ENCODE measurements at places on chromosomes 7 and 10.

DNA sequence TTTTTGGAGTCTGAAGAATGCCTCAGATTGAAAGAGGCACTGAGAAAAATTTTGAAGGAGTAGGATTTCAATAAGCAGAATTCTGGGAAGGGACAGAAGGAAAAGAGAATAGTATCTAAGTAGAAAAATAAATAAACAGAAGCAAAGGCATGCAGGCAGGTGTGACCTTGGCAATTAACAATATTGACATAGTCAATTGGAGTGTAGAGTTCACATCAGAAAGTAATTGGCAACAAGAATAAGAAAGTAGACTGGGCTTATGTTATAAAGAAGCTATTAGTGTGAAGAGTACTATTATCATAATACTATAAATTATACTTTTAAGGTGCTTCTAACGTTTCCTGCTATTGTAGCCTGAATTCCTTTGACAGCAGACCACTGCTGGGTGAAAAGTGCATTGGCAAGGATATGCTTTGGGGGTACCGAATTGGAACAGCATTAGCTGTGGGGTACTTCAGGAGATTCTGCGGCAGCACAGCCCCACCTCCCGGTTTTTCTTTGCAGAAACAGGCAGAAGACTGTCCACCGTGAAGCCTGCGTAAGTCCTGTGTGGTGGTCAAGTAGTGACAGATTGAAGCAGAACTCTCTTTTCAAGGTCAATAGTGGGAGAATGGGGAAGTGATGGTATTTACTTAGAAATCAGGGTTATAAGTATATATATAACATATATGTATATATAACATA lies 357.0 kb downstream of the THSD7A start:
- DNase-seq: no peak

DNA sequence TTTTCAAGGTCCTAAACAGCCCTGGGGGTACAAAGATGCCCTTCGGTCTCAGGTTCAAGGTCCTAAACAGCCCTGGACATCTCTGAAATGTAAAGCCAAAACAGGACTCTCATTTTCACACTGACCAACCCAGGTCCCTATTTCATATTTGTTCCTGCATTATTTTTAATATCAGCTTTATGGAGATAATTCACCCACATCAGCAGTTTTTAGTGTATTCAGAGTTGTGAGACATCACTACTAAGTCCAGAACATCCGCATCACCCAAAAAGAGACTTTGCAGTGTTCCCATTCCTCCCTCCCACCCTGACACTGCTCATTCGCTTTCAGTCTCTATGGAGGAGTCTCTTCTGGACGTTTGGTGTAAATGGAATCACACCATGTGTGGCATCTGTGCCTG lies 420.2 kb downstream of the PTPRN2 start:
- no peak for DNase-seq

- no peak for DNase-seq
Observed at GRCh38 chr7:22174574-22174953, 182.4 kb downstream of the RAPGEF5 start.

DNA sequence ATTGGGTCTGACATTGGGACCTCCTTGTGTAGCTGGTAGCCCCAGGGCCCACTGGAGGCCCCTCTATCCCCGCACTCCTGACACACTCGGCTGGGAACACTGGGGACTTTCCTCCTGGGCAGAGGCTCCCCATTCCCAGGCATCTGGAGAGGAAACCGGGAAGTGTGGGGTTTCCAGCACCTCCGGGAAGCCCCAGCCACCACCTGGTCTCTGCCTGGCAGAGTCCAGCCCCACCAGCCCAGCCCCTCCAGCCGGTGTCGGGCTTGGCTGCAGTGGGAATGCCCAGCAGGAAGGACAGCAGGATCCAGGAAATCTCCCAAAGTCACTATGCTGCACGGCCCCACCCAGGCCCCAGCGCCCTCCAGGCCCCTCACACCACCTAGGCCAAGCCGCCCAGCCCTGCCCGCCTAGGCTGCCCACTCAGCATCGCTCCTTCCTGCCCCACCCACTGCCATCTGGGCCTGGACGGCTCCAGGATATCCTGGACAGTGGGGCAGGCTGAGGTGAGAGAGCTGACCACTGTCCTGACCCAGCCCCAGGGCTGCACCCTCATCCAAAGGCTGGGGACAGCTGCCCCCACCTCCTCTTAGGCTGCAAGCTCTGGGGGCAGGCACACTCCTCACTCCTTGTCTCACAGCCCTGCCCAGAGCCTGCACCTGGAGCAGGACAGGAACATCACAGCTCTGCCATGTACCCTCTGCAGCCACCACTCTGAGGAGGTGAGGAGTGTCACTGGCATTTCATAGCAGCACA lies 11.8 kb downstream of the RASGEF1A start:
- DNase-seq: no peak

DNA sequence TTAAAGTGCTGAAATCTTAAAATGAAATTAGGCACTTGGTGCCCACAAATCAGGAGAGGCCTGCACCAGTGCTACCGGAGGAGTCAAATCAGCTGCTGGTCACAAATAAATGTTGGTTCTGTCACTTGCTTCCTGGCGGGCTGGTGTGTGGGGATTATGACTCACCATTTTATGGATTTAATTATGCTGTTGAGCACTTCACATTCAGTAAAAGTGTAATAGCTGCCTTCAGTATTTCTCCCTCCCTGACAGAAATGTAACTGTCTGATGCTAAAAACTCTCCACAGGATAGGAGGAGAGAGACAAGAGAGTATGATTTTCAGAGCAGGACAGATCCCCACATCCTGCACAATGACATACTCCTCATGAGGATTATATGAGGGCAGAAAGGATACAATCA lies 186.0 kb downstream of the JAZF1 start:
- no peak for DNase-seq

DNA sequence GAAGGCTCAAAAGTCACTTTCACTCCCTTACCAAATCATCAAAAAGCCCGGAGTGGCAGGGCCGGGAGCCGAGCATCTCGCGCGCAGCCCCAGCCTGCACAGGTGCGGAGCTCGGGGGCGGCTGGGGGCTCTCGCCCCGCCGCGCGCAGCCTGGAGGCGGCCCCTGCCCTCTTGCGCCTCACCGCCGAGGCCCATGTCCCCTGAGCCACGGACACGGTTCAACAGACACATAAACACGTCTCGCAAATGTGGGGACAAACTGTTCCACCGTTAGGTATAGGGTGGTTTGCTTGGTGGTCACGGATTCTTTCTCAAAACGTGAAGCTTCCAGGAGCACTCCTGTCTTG lies 700 bp downstream of the GSAP start:
- no peak for DNase-seq

DNA sequence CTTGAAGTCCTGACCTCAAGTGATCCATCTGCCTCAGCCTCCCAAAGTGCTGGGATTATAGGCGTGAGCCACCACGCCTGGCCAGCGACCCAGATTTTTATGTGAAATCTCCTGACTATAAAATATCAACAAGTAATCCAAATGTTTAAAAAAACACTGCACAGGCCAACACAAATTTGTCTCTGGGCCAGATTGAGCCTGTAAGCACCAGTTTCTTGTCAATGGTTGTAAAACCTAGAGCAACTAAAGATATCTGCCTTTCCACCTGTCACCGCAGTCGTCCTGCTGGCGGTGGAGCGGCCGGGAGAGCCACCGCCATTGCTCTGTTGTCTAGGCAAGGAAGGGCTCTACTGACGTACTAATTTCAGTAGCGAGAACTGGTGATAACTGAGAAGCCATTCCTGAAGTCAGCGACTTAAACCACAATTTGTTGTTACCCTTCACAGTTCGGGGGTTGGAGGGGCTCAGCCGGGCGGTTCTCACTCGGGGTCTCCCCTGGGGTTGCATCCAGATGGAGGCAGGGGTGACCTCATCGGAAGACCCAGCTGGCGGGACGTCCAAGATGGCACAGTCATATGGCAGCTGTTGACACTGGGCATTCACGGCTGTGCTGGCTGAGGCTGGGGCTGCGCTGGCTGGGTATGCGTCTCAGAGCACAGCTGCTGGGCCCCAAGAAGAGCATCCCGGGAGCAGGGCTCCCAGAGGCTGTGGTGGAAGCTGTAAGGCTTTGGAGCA lies 55.2 kb upstream of the PDGFA start:
- DNase-seq: no peak

GRCh38 chr10:52279546-52279945 lies 34.5 kb upstream of the DKK1 start:
- DNase-seq: no peak

DNA sequence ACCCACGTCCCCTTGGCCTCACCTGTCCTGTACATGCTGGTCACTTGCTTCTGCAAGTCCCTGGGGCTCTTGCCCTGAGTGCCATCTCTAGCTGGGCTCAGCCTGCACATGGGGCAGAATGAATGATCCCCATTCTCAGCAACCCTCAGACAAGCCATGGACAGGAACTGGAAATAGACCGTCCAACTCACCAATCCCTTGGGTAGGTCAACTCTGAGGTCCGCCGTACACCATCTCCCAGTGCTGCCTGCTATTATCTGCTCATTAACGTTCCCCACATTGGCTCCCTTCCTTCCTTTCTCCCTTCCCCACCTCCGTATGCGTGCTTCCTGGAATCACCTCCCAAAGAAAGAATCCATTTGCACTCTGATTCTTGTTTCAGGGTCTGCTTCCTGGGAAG lies 335.0 kb downstream of the SFMBT2 start:
- no peak for DNase-seq

DNA sequence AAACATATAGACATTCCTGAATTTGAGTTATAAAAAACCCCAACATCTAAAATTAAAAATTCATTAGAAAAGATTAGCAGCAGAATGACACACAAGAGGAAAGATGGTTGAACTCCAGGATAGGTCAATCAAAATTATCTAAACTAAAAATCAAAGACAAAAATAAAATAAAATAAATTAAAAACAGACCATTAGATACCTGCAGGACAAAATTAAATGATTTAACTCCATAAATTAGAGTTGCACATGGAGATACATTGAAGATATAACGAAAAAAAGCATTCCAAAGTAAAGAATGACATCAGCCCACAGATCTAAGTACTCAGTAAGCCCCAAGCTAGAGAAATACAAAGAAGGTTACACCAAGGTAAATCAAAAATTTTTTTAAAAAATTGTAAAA lies 226.1 kb upstream of the SORCS1 start:
- DNase-seq: no peak

GRCh38 chr7:142140401-142140959 lies 29.0 kb downstream of the MGAM2 start:
- no peak for DNase-seq

GRCh38 chr10:5094265-5095205 lies at the start of gene AKR1C3:
Gene AKR1C3 (plus strand): TSS chr10:5094414. CDS start chr10:5094445, 31 bp downstream.
- DNase-seq: peak; percentile 19

GRCh38 chr10:46094931-46095750 lies 49.1 kb upstream of the MSMB start:
- DNase-seq: no peak

GRCh38 chr7:42460148-42460547 lies 223.1 kb upstream of the GLI3 start:
- no peak for DNase-seq

DNA sequence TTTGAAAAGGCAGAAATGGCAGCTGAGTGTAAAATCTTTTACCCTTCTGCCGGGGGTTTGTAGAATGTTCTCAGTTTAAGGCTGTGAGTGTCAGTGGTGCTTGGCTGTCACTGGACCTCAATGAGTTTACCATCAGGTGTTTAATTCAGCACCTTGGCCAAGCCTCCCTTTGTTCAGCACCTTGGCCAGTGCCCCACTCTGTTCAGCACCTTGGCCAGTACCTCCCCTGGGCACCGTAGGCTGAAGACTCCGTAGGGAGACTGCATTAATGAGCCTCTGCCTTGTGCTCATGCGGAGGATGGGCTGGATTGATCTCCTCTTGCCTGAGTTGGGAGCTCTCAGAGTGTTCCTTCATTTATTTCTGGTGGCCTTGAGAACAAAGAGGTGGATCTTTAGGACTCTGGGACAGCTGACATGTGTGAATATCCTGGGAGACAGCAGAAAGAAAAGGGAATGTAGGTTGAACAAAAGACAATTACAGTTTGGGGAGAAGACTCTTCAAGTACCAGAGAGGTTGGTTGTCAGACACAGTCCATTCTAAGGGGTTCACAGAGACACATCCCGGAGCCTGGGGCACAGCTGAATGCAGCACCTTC lies 1.6 kb downstream of the FAM24A start:
- DNase-seq: peak; percentile 37

DNA sequence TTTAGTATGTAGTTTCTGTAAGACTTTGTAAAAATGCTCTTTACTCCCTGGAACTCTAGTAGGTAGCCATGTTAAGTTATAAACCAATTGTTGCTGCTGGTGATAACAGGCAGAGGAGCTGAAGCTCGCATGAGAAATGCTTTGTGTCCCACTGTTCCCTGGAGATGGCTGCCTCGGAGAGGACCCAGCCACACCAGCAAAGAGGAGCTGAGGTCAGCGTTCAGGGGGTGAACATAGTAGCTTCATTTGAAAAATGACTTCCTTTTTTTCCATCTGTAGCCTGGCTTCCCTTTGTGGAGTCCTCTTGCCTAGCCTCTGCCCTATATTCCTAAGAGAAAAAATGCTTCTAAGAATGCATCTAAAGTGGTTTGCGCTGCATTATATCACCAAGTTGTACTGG lies 20.3 kb downstream of the CELF2 start:
- no peak for DNase-seq

DNA sequence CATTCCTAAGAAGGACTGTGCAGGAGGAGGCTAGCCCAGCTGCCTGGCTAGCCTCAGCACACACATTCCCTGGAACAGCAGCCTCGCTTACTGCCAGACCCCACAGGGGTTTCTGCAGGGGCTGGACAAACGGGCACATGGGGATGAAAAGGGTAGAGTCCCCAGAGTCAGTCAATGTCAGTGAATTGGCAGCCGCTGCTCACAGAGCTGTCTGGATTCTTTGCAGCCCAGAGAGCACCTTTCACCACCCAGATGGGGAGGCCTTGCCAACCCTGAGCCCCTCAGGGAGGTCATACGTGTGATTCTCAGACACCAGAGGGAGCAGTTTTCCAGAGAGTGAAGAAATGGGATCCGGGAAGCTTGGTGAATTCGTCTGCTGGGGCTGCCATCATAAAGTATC lies 143.3 kb downstream of the KCNMA1 start:
- DNase-seq: no peak

DNA sequence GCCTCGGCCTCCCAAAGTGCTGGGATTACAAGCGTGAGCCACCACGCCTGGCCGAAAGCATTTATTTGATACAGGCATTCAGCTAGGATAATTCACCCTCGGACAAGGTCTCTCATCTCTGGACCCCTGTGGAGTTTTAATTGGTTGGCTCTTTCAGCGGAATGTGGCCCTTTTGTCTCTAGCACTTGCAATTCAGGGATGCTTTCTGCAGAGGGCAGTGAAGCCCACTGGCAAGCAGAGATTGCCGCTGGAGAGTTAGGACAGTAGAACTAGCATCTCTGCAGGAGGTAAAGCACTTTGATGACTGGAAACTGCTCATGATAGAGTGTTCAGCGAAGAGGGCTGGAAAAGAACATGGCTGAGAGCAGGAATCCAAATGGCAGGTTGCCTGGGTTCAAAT lies 62.0 kb downstream of the SUFU start:
- no peak for DNase-seq
